ENCODE measurements at places on chromosomes 11 and 22.

DNA sequence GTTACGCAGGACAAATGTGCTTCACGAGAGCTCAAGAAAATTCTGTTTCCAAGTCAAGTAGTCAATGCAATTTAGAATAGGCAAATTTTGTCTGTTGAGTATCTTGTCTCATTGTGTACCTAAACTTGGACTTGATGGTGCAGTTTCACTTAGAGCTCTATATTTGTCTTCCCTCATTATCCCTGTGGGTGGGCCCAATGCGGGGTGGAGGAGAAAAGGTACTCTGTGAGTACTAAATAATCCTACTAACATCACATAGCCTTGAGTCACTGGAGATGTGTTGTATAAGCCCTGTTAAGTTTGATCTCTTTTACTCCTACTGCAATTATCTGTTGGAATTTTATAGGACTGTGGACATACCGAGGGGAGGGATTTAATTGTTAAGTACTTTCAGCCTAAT, 331.2 kb downstream of the METTL15 start:
- no peak for DNase-seq

DNA sequence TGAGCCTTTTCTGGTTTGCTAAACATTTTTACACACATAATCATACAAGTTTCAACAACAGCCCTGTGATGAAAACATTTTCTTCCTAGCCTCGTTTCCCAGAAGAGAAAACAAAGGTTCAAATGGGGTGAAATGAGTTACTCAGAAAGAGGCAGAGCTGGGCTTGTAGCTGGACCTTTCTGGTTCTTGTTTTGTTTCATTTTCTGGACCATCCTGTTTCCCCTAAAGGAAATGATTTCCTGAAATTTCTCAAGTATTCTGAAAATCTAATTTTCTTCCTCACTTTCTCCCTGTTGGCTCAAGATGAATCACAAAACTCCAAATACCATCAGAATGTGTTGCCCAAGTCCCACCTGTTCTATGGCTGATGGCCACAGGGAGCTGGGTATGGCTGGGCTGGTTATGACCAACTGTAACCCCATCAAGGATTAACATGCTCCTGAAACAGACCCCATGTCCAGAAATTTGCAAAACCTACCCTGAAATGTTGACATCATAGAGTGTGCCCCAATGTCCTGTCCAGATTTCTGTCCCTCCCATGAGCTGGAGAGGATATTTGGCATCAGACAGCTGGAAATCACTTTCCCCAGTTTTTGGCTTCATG, 6.7 kb upstream of the APOL4 start:
- no peak for DNase-seq

GRCh38 chr22:46622081-46622521, 1.9 kb downstream of the GRAMD4 start:
- no peak for DNase-seq

- DNase-seq, result no peak
Measured at GRCh38 chr11:23569134-23569533, 708.9 kb upstream of the CCDC179 start.

DNA sequence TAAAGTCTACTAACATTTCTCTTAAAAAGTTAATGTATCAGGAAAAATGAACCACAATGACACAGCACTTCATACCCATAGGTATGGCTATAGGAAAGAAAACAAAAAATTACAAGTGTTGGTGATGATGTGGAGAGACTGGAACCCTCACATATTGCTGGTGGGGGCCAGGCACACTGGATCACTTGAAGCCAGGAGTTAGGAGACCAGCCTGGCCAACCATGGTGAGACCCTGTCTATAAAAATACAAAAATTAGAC, 26.7 kb downstream of the TCF20 start:
- DNase-seq, result no peak

DNA sequence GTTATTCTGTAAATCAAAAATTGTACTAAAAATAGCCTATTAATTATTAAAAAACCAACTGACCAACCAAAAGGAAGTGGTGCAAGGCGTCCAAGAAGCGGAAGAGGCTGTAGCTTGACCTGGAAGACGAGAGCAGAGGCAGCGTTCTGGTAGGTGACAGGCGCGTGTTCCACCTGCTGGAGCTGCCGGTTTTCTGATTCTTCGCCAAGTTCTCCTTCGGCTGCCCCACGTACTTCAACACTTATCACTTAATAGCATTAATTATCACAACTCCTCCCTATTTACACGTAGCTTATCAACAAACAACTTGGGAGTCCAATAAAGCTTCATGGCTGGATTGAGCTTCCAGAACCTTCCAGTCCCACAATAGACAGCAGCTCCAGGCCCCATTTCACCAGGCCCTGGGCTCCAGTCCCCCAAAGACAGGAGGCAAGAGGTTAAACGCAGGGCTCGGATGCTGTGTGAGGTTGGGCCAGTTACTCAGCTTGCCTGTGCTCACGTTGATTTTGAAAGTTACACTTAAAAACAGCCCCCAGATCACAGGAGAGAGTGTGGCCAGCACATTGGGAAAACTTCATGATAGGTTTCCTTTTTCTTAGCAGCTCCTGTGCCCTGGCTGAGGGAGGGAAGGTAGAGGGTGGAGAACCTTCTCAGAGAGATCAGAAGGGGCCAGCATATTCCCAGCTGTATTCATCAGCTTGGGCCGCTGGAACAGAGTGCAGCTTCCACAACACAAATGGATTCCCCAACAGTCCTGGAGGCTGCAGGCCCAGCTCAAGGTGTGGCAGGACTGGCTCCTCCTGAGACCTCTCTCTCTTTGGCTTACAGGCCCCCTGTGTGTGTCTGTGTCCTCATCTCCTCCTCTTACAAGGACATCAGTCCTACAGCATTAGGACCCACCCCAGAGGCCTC, 54.2 kb upstream of the FGF3 start:
- no peak for DNase-seq

DNA sequence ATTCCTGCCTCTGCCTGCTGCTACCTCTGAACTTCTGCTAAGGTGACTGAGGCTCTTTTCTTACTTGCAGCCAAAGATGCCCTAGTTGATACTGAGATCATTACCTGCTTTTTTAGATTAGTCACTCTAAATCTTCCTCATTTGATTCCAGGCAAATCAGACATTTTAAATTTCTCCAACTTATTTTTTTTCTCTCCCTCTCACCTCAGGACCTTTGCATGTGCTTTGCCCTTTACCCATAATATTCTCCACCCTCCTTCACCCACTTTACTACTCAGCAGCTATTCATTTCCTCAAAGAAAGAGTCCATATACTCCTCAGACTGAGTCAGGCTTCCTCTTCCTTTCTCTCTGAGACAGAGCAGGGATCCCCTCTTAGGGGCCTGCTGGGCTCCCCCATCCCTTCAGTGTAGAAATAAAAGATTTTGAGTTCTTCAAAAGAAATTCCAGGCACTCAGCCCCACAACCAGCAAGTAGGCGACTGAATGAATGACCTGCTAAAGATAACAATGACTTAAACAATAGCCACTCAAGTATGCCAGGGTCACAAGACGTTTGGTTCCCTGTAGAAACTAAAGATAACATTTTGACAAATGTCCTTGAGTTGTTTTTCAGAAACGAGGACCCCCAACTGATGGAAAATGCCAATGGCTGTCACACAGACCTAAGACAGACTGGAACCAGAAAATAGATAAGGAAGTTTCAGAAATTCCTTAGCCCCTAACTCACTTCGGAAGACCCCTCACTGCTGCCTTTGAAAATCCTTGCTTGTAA, 104.2 kb downstream of the MTNR1B start:
- DNase-seq, result no peak

- DNase-seq, result no peak
Measured at GRCh38 chr11:128894286-128894681, 3.1 kb downstream of the KCNJ5 start.

DNA sequence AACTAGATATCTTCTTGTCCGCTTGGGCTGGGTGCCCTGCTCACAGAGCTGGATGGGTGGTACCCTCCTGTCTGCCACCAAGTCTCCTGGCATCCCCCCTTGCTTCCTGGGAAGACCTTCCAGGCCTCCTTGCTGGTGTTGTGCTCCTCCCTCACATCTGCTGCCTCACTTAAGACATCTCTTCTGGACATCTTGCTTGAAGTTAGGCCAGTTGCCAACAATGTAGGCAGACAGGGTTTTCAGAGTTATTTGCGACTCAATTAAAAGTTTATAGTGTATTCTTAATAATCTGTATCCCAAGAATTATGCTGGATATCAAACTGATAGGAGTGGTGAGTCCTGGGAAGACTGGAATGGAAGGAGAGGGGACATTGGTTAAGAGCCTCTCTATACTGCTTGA, 64.0 kb upstream of the TNRC6B start:
- no peak for DNase-seq

- DNase-seq, result peak; percentile 91
Measured at GRCh38 chr11:61695917-61696316, 15.7 kb downstream of the DAGLA start.

DNA sequence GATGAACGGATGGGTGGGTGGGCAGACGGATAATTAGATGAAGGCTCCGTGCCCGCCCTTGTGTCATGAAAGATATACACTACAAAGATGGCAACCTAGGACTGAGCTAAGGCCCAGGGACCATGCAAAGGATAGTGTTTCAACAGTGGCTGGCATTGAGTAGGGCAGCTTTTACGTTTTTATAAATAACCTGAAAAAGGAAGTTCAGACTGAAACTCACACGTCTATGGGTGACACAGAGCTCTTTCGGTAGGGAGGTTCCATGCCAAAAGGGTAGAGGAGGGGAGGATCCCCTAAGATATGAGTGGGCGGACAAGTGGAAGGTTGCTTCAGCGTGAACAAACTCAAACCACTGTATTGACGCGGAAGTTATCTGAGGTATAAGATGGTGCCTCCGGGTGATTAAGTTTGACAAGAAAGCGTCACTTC, 90.5 kb downstream of the UBASH3B start:
- peak; percentile 67 for DNase-seq

All from activated T-cell treated with anti-CD3 and anti-CD28 coated beads for 24 hours (primary cell).